Mesothelial cell of epicardium (in vitro differentiated cells): ENCODE measurements at places on chromosomes 5 and 9. TPM values are rescaled to one million over a fixed set of nuclear protein-coding genes. Genes with fewer than 3 reads are reported as not detected.
A peak's percentile ranks its signal among the peaks of the same experiment; 100 is the strongest.

GRCh38 chr9:130256644-130257043 is 8.9 kb upstream of the HMCN2 start:
- H3K27ac ChIP-seq = no peak overlapping the region
- no peak overlapping the region for H3K4me3 ChIP-seq
- H3K4me1 ChIP-seq = peaks cover 17% of the 10 kb centered on the region

MEIKIN gene
- total RNA-seq = not detected in 3 replicates

GRCh38 chr5:135190416-135191083 is 156.5 kb upstream of the PITX1 start:
- DNase-seq = no peak
- H3K27me3 ChIP-seq = peaks cover 40% of the 10 kb centered on the region
- H3K27ac ChIP-seq = peak overlapping the region; percentile 95
- no peaks in the 10 kb centered on the region for H3K36me3 ChIP-seq
- H3K4me1 ChIP-seq = peaks cover 49% of the 10 kb centered on the region

DNA sequence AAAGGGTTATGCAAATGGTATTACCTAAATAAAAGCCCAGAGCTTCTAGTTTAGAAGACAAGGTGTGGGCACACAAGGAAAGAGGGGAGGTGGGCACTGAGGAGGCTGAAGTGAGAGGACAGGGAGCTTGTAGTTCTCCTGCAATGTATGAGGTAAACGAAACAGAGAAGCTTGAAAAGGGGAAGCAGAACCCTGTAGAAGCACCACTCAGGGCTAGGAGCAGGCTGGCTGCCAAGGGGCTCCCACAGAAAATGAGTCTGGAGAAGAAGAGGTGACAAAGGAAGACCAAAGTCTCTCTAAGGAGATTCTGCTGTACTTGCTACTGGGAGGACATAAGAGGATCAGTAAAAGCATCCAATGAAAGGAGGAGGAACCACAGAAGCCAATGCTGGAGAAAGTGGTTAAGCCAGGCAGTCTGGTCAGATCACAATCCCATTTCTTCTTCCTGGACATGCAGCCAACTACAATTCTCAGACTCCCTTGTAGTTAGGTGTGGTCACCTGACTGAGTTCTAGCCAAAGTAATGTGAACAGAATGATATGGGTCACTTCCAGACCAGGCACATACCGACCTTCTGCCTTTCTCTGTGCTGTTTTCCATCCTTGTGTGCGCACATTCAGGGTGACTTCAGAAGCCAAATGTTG is 174.5 kb upstream of the MAP3K1 start:
- H3K36me3 ChIP-seq = no peaks in the 10 kb centered on the region
- H3K4me3 ChIP-seq = no peak overlapping the region
- no peaks in the 10 kb centered on the region for H3K27me3 ChIP-seq
- H3K4me1 ChIP-seq = peaks cover 63% of the 10 kb centered on the region
- no peak for DNase-seq
- H3K27ac ChIP-seq = peak overlapping the region; percentile 64

GRCh38 chr9:116250891-116251290 is 97.3 kb downstream of the PAPPA start:
- H3K27ac ChIP-seq = no peak overlapping the region
- no peaks in the 10 kb centered on the region for H3K36me3 ChIP-seq
- no peaks in the 10 kb centered on the region for H3K27me3 ChIP-seq
- no peak for DNase-seq
- no peaks in the 10 kb centered on the region for H3K4me1 ChIP-seq

FGF18 gene
- total RNA-seq = 10.2 to 11.7 TPM (median 11.3 TPM) in 3 replicates

C9orf153 gene
- 0.27 to 0.51 TPM (median 0.41 TPM) in 3 replicates for total RNA-seq

GRCh38 chr9:109297899-109298298 is 23.0 kb downstream of the EPB41L4B start:
- H3K4me1 ChIP-seq = peaks cover 15% of the 10 kb centered on the region
- H3K27me3 ChIP-seq = peaks cover 4% of the 10 kb centered on the region
- DNase-seq = no peak
- H3K36me3 ChIP-seq = no peaks in the 10 kb centered on the region

DNA sequence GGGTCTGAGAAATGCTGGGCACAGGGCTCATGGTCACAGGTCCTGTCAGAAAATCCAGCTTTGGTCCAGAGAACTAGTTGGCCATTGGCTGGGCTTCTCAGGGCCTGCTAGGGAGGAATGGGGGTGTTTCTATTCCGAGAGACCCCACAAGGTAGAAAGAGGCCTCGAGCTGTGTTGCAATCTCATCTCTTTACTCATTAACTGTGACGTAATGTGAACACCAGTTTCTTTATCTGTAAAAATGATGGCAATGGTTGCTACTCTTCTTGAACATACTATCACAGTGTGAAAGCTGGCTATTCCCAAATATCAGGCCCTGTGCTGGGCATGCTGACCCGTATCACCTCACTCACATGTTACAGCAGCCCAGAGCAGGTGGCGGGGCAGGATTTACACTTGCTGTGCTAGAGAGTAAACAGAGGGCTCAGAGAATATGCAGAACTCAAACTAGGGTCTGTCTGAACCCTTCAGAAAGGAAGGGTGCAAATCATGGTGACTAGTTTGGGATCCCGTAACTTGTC is 35.7 kb upstream of the SLC25A51 start:
- peaks cover 3% of the 10 kb centered on the region for H3K36me3 ChIP-seq
- no peak for DNase-seq
- peaks cover 87% of the 10 kb centered on the region for H3K4me1 ChIP-seq

DNA sequence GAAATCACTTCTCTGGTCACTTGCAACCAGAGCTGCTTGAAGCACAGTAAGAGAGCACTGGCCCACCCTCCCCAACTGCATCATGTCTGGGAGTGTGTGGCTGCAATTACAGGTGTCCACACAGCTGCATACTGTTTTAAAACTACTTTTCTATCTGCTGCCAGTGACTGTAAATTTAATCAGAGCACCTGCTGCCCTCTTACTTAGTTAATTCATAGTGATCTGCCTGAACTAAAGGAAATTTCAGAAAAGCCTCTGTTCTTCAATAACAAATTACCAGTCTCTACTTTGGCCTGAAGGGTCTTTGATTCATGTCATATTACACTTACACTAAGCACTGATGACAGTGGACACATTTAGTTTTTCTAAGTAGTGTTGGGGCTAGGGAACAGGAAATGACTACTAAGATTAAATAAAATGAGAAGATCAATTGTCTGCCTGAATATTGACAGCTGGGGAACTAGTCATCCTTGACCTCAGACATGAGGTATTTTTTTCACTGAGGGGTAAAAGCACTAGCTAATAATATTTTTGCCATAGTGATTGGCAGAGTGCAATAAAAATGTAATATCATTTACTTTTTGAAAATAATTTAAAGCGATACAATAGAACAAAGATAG is 788.9 kb upstream of the GRAMD2B start:
- H3K4me1 ChIP-seq = no peaks in the 10 kb centered on the region
- H3K4me3 ChIP-seq = no peak overlapping the region
- DNase-seq = no peak
- H3K36me3 ChIP-seq = no peaks in the 10 kb centered on the region
- H3K27me3 ChIP-seq = peaks cover 1% of the 10 kb centered on the region

SLC34A1 gene
- not detected in 3 replicates for total RNA-seq

GRCh38 chr5:56060276-56061110 is 65.7 kb upstream of the IL6ST start:
- H3K4me1 ChIP-seq = peaks cover 29% of the 10 kb centered on the region
- H3K4me3 ChIP-seq = no peak overlapping the region
- DNase-seq = no peak
